Activated CD4-positive, alpha-beta T cell treated with anti-CD3 and anti-CD28 coated beads, Interleukin-2, amount 50 U/mL, for 16 hours (primary cell): ENCODE measurements at places on chromosomes 3 and 15.

DNA sequence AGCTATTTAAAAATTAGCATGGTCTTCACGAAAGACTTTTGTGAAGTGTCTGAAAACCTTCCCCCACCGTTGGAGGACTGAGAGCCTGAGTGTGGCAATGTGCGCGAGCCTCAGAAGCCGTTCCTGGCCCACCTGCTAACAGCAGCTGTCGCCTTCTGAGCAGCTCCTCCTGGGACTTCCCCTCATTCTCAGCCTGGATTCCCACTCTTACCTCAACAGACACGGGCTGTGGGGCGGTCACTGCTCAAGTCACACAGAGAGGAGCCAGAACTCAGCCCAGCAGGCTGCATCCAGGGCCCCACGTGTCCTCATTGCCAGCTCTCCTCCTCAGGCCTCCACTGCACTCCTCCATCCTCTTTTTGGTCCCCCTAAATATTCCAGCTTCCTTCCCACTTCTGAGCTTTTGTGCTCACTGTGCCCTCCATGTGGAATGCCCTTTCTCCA, 7.8 kb downstream of the DNASE1L3 start:
- DNase-seq, result no peak

GRCh38 chr3:151923901-151924300, 50.5 kb downstream of the SUCNR1 start:
- no peak for DNase-seq

- no peak for DNase-seq
These were observed 32.4 kb upstream of the ATG7 start for GRCh38 chr3:11239796-11240195.

- DNase-seq, result no peak
These were observed 392.3 kb upstream of the ZNF717 start for GRCh38 chr3:76177610-76178009.

DNA sequence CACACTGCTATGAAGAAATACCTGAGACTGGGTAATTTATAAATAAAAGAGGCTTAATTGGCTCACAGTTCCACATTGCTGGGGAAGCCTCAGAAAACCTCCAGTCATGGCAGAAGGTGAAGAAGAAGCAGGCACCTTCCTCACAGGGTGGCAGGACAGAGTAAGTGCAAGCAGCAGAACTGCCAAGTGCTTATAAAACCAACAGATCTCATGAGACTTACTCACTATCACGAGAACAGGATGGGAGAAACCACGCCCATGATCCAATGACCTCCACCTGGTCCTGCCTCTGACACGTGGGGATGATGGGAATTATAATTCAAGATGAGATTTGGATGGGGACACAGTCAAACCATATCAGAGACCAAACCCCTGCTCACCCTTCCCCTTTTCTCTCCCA, 75.0 kb downstream of the TRIM69 start:
- no peak for DNase-seq

- no peak for DNase-seq
These were observed 11.3 kb downstream of the DNAAF4 start for GRCh38 chr15:55496716-55497115.
